ENCODE measurements at places on chromosomes 4 and X.
A peak's percentile ranks its signal among the peaks of the same experiment; 100 is the strongest.

- DNase-seq = no peak
Observed at GRCh38 chr4:123234955-123235354, 161.6 kb upstream of the SPRY1 start.

DNA sequence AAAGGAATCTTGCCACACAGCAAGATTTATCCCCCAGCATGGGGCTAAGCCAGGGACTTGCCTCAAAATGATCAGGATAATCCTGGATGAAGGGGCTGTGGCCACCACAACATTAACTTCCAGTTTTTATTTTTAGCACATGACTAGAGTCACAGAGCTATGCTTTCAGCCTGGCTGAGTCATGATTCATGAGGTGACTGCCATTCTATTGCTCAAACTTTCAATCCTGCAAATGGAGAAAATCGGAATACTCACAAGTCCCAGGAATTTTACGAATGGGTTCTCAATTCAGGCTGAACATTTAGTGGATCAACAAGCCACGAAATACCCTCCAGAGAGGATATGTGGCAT lies 70.7 kb upstream of the HPGD start:
- DNase-seq = no peak

DNA sequence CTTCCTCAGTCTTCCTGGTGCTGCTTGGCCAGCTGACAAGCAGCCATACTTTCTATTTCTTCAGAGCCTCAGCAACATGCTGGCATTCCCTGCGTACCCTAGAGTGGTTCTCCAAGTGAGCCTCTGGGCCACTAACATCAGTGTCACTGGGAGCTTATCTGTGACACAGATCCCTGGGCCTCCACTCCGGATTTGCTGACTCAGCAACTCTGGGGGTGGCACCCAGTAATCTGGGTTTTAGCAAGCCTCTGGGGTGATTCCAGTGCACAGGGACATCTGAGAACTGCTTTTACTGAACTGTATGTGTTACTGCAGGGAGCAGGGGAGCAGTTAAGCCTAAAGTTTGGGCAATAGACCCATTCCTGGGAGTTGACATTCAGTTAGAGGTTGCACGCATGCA lies 28.2 kb upstream of the HMGB3 start:
- no peak for DNase-seq

GRCh38 chr4:174352061-174352819 lies 68.5 kb downstream of the CEP44 start:
- DNase-seq = no peak

- no peak for DNase-seq
Observed at GRCh38 chrX:13808293-13808692, 8.6 kb downstream of the GPM6B start.

DNA sequence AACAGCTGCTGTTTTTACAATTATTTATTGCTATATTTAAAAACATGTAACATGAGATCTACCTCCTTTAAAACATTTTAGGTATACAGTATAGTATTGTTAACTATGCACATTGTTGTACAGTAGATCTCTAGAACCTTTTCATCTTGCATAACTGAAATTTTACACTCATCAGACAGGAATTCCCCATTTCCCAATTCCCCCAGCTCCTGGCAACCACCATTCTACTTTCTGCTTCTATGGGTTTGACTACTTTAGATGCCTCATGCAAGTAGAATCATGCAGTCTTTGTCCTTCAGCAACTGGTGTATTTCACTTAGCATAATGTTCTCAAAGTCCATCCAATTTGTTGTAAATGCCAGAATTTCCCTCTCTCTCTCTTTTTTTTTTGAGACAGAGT lies 9.7 kb upstream of the LSM6 start:
- no peak for DNase-seq

DNA sequence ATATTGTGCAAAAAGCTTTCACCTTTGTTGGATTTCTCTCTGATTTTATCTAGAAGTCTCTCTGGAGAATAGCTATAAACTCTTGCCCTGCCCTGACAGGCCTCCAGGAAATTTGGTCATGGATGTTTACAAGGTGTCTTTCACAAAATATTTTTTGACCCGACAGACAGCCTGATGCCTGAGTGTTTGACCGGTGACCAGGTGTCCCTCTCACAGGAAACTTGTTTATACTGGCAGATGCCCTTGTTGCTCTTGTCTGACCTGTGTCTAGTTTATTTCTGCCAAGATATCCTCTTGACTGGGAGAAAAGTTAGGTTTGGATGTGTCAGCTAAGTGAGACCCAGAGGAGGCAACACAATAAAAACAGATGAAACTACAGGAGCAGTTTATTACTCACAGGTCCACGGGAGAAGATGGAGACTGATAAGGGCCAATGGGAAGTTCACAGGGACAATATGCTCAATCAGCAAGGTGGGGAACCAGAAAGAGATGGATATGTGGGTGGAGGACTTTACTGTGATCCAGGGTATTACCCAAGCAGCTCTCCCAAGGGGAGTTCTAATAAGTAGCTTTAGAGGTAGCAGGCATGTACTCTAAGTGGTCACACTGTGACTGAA lies 243.3 kb downstream of the ARAP2 start:
- DNase-seq = no peak

GRCh38 chrX:72714478-72714916 lies 391 bp upstream of the PHKA1 start:
- DNase-seq = no peak

- no peak for DNase-seq
Observed at GRCh38 chrX:138001226-138001625, 435.3 kb downstream of the ZIC3 start.

- no peak for DNase-seq
Observed at GRCh38 chrX:137387646-137388045, 178.3 kb upstream of the ZIC3 start.

GRCh38 chr4:187469627-187470026 lies 525.9 kb upstream of the ZFP42 start:
- DNase-seq = no peak

GRCh38 chr4:156779042-156779441 lies 192.6 kb downstream of the PDGFC start:
- no peak for DNase-seq

DNA sequence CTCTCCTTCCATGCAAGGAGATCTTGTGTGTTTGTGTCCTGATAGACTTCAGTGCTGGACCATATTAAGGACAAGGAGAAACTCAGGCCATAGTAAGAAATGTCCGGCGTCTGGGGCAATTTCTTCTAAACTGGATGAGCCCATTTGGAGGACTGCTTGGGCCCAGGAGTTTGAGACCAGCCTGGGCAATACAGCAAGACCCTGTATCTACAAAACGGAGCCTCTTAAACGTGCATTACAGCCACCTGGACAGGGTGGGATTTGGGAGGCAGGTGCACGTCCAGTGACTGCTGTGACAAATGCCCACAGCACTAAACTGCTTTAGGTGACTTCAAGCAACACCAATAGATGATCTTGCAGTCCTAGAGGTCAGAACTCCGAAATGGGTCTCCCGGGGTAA lies 311.9 kb downstream of the DHRSX start:
- no peak for DNase-seq

DNA sequence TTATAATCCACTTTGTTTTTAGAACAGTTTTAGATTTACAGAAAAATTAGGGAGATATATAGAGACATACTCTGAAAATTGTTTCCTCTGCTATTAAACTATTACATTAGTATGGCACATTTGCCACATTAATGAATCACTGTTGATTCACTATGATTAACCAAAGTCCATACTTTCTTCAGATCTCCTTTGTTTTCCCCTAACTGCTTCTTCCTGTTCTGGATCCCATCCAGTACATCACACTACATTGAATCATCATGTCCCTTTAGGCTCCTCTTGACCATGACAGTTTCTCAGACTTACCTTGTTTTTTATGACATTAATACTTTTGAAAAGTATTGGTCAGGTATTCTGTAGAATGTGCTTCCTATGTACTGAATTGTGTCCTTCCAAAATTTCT lies 109.2 kb upstream of the EDNRA start:
- no peak for DNase-seq

DNA sequence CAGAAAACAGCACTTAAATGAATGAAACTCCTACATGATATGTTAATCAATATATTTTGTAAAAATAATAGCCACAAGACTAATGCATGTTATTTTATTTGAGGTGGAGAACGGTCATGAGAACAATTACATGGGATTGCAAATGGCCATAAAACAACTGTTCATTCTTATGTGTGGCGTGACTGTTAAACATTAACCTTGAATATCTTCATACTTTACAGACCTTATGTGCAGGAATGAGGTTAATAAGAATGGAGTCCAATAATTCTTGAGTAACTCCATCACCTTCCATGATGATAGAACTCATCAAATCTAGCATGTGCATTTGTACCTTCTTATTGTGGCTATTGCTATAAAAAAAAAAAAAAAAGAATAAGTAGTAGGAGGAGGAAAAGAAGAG lies 55.3 kb downstream of the PDS5A start:
- DNase-seq = no peak

GRCh38 chrX:50458483-50458882 lies 12.1 kb downstream of the DGKK start:
- no peak for DNase-seq

GRCh38 chr4:7812231-7812857 lies 127.3 kb downstream of the AFAP1 start:
- no peak for DNase-seq

GRCh38 chrX:13198056-13198761 lies 121.6 kb downstream of the ATXN3L start:
- DNase-seq = no peak

- DNase-seq = no peak
Observed at GRCh38 chr4:47187608-47188007, 156.2 kb downstream of the GABRB1 start.

DNA sequence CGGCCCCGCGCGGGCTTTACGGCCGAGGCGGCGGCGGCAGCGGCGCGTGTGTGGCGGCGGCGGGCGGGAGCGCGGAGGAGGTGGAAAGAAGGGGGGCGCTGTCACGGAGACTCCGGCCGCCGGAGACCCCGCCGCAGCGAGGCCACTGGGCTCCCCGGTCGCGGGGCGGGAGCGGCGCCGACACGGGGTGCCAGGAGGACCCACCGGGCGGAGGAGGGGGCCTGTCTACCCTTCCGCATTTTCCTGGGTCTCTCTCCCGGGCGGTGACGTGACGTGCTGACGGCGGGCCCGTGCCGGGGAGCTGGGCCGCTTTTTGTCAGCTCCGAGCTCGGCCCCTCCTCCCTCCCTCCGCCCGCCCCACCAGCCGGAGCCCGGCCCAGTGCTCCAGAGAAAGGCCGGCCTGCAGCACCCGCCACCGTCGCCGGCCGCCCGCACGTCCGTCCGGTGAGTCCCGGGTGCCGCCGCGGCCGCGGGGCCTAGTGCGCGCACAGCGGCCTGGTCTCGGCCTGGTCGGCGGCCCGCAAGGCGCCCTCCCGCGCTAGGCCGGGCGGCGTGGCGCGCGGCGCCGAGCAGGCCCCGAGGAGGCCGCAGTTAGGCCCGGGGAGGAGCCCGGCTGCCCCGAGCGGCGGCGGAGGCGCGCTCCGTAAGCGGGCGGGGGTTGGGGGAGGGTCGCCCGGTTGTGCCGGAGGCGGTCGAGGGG lies at the start of gene ZFX:
Gene ZFX, plus strand, starts transcription at position 379 of the 700 bp plus-strand sequence. CDS start 23,014 bp downstream, outside the sequence.
- DNase-seq = peak; percentile 81

DNA sequence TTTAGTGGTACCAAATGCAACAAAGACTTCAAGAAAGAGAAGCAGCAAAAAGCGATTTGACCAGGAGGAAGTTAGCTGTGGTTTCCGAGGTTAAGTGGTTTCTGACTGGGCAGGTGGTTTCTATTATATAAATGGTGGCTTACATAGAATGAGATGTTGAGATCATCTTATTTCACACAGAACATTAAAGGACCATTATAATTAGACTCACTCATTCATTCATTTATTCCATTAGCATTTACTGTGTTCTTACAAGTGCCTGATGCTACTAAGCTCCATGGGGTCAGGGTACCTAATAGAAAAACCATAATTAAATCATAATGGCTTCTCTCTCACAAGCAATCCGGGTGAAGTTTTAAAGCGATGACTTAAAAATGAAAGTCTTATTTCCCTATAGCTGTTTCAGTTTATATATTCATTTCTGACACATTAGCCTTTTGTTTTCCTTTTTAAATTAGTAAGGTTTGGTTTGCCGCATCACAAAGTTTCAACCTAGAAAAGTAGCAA lies 10.6 kb downstream of the TSPAN6 start:
- DNase-seq = no peak

DNA sequence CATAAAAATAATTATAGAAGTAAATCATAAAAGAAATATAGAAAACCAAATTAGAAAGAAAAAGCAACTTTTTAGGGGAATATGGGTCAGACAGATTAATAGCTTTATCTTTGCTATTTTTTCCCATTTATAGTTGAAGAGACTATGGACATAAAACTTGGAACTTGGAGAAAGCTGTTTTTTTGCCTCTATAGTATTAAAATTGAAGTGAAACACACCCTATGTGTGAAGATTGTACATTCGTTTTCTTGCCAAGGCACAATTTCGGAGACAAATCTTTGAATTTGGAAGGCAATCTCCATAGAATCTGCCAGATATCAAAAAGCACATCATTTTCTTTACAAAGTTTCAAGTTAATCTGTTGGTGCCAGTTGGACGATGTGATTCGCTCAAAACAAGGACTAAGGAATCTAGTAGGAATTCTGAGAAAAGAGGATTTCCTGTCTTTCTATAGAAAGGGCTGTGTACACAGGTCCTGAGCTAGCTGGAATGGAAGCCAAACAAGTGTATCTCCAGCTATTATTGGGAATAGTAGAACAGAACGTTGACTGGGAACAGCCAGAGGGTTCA lies 156.3 kb downstream of the SLC7A11 start:
- DNase-seq = no peak

DNA sequence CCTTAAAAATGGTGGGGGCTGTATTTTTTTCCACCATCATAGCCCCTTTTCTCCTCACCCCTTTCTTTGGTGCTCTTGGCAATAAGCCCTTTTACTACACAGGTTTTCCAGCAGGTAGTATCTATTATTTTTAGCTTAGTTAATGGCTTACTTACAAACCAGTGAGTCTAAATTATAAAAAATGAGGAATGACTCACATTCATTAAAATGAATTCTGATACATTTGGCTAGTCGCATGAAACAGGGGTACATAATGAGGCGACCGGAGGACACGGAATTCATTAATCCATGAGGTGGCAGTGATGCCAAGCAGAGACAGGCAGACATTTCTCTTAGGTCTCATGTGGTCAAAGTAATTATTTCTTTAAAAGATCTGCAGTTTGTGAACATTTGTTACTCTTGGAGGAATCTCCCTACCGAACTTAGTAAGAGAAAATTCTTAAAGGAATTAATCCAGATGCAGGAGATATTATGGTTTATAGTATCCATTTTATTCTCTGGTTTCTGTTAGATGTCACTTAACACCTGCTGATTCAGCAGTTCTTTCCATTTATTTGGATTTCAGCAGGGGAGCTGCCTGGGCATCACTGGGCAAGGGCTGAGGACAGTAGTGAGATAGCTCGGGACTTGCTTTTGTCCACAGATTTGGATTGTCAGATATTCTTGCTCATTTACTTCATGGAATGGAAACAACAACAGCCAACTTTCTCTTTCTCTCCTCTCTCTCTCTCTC lies 575.0 kb upstream of the NR3C2 start:
- DNase-seq = no peak

DNA sequence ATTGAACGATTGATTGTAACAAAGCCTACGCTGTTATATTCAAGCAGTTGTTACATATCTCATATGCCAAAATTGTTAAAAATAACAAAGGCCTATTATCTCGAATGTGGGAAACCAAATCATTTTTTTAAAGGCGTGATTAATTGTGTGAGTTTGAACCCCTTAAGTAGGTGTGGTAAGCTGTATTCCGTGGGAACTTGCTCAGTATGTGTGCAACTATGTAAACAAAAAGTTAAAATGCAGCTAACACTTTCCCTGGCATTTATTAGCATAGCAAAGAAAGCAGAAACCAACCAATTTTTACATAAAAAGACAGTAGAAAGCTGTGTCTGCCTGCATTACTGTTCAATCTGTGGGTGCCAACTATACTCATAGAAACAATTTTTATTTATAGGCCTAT lies 166.0 kb upstream of the HAND2 start:
- DNase-seq = no peak
